ENCODE measurements at places on chromosomes 3 and 15.

GRCh38 chr3:13927295-13927694, 47.4 kb upstream of the WNT7A start:
- no peak for DNase-seq

DNA sequence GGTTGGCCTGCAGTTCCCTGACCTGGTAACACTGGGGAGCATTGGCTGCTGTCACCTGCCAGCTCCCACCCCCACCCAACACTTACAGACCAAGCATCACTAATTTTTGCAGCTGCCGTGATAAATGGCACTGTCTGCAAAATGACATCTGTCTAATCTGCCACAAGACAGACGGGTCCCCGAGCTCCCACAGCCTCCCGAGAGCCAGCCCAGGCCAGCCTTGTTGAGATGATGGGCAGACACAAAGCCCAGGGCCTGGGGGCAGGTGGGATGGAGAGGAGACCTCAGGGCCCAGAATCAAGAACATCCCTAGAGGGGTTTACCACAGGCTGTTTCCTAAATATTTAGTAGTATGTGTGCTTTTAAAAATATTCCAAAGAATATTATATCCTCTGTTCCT, 203.4 kb downstream of the TBC1D2B start:
- DNase-seq, result no peak

- DNase-seq, result no peak
Measured at GRCh38 chr3:61605589-61606175, 44.3 kb downstream of the PTPRG start.

GRCh38 chr3:71695000-71695482, 30.2 kb downstream of the EIF4E3 start:
- DNase-seq, result no peak

- no peak for DNase-seq
Measured at GRCh38 chr3:13115576-13115910, 42.3 kb upstream of the IQSEC1 start.

DNA sequence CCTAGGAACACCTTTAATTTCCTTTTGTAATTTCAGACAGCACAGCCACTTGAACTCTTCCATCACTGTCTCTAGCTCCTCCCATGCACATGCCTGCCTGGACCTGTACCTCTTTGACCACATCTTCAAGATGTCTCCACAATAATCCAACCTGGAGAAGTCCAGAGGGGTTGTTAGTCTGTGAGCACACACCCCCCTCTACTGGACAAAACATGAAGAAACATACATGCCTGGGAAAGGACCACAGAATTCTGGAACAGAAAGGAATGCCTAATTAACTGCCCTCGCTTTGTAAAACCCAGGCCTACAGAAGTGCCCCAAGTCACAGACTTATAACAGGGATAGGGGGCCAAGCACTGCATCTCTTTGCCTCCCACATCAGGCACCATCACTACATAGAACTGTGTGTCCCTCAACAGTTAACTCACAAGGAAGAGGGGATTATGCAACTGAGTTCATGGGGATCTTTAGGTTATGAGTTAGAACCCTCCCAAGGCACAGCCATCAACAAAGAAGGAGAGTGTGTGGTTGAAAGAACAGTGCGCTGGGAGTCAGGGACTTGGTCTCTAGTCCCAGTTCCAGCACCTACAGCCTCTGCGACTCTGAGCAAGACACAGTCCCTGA, 61.7 kb downstream of the FMN1 start:
- DNase-seq, result no peak

- no peak for DNase-seq
Measured at GRCh38 chr3:41424543-41425300, 225.4 kb downstream of the CTNNB1 start.
